ENCODE measurements at places on chromosomes 6 and 20.

- no peak for DNase-seq
Measured at GRCh38 chr6:122681705-122682104, 71.5 kb downstream of the PKIB start.

- DNase-seq: no peak
Measured at GRCh38 chr6:34349211-34349610, 43.3 kb downstream of the NUDT3 start.

DNA sequence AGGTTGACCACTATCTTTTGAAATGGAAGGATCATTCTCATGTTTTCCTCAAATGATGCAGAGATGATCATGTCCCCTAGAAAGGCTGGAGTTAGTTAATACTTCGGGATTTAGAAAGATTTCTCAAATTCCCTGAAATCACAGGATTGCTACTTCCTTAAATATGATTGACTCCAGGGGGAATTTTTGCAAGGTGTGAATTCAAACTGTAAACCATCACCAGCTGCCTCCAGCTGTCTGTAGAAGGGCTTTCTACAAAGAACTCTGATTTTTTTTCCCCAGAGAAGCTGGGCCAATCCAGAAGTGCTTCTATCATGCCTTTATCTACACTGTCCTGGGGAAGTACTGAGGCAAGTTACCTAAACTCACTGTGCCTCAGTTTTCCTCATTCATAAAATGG is 114.5 kb downstream of the EDN1 start:
- no peak for DNase-seq

- DNase-seq: no peak
Measured at GRCh38 chr20:22285555-22285954, 298.8 kb downstream of the FOXA2 start.

DNA sequence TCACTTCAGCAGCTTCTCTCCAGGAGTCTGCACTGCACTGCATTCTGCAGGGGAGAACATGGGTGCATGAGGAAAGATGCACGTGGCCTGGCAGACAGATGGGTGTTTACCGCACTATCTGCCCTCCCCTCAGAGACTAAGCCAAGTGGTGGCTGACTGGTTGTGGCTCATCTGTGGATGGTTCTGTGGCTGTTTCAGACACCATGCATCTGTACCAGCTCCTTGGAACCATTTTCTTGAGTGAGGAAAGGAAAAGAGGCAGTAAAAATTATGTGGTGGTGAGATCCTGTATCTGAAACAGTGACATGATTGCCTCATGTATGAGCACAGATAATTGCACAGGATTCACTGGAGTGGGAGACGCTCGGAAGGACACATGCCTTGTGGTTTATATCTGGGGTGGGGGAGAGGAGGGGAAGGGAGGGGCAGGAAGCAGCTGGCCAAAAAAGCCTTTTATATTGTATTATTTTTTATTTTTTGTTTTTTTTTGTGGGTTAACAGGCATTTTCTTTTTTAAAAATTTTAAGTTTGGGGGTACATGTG is 161.7 kb downstream of the ERMARD start:
- no peak for DNase-seq

GRCh38 chr6:133337308-133337707 is 96.2 kb downstream of the EYA4 start:
- DNase-seq: no peak

DNA sequence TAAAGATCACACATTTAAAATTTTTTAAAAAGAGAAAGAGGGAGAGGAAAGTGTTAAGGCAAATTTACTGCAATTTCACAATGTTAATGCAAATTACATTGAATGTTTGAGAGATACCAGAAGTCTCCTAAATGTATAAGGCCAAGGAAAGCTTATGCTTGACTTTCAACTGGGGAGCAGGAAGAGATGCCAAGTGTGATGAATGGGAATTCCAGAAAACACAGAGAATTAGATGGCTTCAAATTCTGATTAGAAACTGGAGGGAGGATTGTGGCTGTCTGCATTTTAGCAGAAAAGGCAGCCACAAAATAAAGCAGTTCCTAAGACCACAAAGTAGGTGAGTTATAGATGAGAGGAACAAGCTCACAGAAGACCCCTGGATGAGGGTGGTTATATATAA is 328.3 kb upstream of the CITED2 start:
- DNase-seq: no peak

- DNase-seq: no peak
Measured at GRCh38 chr6:138467901-138468300, 31.4 kb downstream of the NHSL1 start.

DNA sequence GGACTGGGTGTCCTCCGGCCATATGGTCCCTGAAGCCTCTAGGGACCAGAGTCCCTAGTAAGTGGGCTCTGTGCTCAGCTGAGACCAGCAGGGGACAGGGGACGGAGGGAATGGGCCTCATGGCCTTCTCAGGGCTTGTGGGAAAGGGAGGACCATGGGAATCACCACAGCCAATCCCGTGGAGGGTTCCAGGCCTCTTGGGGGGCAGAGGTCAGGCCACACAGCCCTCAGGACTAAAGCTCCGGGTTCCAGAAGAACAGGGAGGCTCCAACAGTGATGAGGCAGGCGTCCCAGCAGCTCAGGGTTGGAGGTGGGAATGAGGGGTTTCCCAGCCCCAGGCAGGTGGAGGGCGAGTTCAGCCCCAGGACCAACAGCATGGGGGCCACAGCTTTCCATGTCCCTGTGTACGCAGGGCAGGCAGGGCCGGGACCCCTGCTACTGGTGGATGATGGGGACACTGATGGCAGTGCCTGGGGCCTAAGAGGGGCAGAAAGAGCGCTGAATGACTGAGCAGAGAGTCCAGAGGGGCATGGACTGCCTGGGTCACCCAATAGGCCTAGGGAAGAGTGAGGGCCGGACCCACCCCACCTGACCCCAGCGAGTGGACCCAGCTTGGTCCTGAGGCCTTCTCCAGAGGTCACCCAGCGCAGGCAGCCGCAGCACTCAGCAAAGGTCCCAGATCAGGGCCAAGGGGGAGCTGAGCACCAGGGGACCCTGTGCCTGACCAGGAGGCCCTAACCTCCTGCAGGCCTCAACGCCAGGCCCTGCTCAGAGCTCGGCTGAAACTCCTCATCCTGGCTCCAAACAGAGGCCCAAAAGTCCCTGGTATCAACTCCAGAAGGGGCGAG is 8.8 kb downstream of the MYL9 start:
- DNase-seq: no peak

- DNase-seq: peak; percentile 18
Measured at GRCh38 chr6:142443532-142443931, 141.7 kb downstream of the ADGRG6 start.
